HS-27A (cell line): ENCODE measurements at places on chromosomes 11 and 22.
A peak's percentile ranks its signal among the peaks of the same experiment; 100 is the strongest.

GRCh38 chr11:76231121-76231738, 24.9 kb upstream of the WNT11 start:
- DNase-seq: no peak

- no peak for DNase-seq
Observed at GRCh38 chr22:31618057-31618456, 44.0 kb downstream of the PISD start.

DNA sequence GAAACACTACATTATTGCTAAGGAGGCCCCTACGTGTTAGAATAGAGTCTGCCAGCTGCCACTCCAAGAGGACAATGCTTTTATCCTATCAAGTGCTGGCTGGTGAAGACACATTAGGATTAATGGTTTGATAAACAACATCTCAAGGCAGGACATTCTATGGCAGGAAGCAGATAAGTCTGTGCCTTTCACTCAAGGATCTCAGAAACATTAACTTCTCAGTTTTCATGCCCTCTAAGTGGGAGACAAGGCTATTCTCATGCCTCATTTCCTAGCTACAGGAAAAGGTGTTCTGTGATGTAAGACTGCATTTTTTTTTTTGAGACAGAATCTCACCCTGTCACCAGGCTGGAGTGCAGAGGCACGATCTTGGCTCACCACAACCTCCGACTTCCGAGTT, 23.5 kb upstream of the TIMP3 start:
- no peak for DNase-seq

GRCh38 chr11:65416841-65417701, 5.5 kb upstream of the NEAT1 start:
- no peak for DNase-seq

- DNase-seq: no peak
Observed at GRCh38 chr11:133832096-133832990, 13.0 kb downstream of the SPATA19 start.

DNA sequence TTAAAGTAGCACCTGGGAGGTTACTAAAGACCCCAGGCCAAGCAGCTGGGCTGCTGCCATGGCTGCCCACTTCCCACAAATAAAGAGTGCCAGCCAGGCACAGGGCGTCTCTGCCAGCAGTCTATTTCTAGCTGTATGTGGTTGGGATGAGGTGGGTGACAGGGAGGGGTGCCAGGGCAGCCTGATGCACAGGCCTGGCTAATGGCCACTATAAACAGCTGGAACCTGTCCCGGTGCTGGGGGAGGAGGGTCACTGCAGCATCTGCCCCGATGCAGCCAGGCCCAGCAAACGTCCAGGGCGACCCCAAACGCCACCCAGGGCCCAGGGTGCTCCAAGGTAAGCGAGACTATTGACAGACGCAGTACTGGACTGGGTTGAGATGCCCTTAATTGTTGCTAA, 37.4 kb downstream of the SCUBE1 start:
- no peak for DNase-seq

DNA sequence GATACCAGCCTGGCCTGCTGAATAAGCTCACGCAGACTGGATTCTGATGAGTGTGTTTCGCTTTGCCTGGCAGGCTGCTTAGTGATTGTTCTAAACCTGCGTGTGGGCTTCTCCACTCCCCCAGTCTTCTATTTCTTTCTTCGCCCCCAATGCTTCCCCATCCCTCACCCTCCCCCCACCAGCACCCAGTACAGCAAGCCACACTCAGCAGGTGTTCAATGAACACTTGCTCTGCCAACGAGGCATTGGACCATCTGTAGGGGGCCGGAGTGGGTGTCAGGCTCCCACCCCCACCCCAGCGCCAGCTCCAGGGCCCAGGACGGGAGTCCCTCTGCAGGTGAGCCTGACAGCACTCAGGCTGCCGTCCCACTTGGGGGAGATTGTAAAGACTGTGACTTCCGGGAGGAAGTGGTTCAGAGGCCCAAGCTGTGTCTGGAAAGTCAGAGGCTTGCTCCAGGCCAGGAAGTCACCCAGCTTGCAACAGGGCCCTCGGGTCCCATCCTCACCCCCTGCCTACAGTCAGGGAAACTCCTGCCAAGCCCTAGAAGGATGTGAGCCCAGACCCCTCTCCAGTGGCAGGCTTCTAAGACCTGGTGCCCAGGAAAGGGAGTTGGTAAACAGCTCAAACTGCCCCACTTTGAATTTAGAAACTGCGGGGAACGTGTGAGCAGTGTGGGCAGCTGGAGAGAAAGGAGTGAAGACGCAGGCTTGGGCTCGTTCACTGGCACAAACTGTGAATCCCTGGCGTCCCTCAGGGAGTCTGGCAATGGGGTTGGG, 66.3 kb upstream of the PRDM11 start:
- DNase-seq: no peak

DNA sequence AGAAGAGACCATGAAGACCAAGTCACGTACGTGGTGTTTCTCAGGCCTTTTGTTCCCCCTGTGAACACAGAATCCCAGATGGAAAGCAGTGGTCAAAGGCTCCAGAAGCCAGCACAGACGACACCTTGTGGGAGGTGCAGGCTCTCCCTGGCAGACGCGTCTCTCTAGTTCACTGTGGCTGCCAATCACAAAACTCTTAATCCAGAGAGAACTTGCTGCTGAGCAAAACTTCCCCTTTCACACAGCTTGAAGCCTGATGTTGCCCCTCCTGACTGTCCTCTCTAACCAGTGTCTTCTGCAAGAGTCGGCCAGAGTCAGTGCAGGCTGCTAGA, 67.1 kb downstream of the PIWIL3 start:
- DNase-seq: no peak

DNA sequence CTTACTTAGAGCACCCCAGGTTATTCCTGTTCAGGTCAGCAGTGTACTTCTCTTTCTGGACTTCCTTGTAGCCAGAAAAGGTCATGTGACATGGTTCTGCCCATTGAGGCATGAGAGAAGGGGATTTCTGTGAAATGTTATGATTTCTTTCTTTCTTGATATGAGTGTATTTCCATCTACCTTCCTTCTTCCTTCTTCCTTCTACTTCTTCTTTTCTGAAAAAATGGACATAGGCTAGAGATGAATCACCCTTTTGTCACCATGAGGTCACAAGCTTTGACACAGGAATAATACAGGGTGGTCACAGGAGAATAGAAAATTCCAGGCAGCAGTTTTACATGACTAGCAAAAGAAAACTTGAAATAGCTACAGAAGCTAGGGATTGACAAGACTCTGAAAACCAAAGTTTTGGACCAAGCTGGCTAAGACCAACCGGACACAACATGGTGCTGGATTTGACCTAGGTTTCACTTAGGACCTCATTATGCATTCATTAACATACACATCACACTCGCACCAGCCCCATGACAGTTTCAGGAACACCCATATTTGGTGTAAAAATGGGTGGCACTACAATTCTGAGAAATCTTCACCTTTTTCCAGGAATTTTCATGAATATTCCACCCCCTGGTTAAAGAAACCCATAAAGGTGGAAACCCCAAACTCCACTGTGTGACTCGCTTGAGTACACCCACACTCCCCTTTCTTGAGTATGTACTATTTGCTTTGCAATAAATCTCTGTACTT, 21.2 kb upstream of the MAP6 start:
- peak; percentile 15 for DNase-seq

GRCh38 chr22:35114131-35114980, 48.4 kb downstream of the ISX start:
- DNase-seq: no peak

- DNase-seq: no peak
Observed at GRCh38 chr11:30560206-30561106, 25.7 kb downstream of the MPPED2 start.

DNA sequence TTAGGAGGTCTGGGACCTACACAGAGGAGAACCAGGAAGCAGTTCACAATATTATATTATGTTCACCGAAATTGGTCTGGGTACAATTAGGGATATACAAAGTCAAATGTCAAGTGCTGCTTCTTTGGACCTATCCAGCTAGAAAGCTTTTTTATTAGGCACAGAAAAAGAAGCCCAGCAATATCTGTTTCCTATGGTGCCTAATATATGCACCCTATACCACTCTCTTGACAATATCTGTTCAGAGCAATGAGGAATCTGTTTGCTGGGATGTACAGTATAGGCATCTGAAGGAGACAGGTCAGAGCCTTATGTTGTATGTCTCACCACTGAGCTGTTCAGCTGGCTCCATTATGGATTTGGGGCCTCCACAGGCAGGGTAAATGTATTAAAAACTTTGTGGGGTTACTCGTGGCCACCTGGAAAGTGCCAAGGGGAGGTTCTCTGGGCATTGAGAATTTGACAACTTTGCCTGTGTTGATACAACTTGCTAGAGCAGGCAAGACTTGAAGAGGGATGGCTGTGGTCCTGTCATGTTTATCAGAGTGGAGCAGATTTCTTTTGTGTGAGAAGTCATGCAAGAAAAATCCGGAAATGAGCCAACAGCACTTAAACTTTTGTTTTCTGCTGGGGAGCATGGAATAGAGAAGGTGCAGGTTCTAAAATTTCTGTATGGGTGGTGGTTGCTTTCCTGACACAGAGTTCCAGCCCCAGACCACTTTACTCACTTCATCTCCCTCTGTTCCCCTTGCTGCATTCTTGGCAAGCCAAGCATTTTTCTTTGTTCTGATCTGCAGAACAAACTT, 10.1 kb downstream of the STIM1 start:
- no peak for DNase-seq

- no peak for DNase-seq
Observed at GRCh38 chr11:9577556-9577955, 4.1 kb downstream of the WEE1 start.

GRCh38 chr11:73192272-73192671, 25.8 kb upstream of the P2RY2 start:
- no peak for DNase-seq

- no peak for DNase-seq
Observed at GRCh38 chr11:111361052-111361801, 17.8 kb downstream of the POU2AF1 start.

GRCh38 chr22:26931471-26931870, 274.1 kb downstream of the MIAT start:
- no peak for DNase-seq

DNA sequence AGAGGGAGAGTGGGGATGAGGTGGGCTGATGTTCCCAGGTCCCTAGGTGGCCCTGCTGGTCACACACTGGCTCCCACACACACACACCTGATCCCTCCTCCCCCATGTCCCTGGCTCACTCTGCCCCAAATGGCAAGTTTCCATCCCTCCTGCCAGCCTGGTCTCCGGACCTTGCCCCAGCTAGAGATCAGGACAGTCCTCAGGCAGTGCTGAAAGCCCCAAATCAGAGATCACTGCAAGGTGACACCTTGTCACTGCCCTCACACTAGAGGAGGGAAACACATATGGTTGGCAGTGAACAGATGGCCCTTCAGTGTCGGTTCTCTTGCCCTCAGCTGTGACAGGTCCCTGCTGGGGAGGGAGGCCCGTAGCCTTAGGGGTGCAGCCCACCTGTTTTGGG, 7.6 kb downstream of the TMPRSS5 start:
- DNase-seq: no peak

- DNase-seq: no peak
Observed at GRCh38 chr22:49017482-49018329, 810.0 kb downstream of the BRD1 start.

- no peak for DNase-seq
Observed at GRCh38 chr11:94636388-94636949, 69.3 kb downstream of the PIWIL4 start.

GRCh38 chr11:132312161-132312560, 941.7 kb downstream of the NTM start:
- peak; percentile 26 for DNase-seq

DNA sequence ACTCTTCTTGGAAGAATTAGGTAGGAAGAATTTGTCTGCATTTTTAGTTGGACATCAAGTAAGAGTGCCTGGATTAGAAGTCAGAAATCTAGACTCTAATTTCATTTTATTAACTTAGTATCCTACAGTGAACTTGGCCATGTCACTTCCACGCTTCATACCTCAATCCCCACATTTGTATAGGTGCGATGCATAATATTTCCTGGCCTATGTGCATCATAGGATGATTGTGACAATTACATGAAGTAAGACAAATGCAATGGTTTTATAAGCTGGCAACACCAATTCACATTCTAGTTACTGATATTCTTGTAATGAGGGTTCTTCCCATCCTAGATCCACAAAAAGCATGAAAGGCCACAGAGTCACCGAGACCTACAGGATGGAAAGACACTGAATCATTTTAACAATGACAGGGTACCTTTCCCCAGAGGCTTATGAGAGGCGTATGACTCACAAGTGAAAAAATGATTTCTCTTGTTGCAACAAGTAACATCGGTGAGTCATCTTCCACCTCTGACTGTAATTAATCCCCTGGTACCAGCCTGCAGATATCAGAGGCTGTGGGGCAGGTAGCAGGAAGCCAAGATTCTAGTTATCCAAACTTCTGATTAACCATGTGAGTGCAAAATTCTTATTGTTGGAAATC, 56.0 kb upstream of the OR5AK2 start:
- no peak for DNase-seq

- DNase-seq: no peak
Observed at GRCh38 chr11:116651737-116652237, 121.0 kb downstream of the BUD13 start.

DNA sequence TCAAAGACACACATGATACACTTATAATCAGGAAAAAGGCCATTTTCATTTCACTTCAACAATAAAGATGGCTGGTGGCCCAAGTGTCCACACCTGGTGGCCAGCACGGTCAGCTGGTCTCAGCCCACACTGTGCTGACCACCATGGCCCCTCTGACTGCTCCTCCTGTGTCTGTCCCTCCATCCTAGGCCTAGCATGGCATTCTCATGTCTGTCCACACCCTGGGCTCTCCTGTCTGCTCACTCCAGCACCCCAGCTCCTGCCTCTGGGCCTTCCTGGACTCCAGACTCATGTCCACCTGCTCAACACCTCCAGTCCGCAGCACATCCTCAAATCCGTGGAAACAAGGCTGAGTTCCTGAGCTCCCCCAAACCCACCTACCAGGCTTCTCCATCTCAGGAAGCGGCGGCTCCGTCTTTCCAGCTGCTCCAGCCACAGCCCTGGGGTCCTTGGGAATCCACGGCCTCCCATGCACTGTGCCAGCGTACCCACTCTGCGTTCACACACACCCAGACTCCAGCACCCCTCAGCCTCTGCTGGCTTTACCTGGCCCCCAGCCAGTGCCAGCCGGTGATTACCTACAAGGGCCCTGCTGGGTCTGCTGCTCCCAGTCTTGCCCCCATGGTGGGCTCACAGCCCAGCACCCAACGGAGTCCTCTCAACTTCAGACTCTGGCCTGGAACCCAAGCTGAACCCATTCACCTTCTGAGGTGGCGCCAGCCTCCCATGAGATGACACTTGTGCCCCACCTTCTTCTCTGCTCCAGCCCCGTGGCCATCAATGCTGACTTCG, 13.9 kb downstream of the SIRT3 start:
- DNase-seq: no peak

- DNase-seq: no peak
Observed at GRCh38 chr11:106295974-106296373, 218.5 kb downstream of the AASDHPPT start.

GRCh38 chr11:34067383-34068065, 16.0 kb downstream of the CAPRIN1 start:
- no peak for DNase-seq

- DNase-seq: no peak
Observed at GRCh38 chr22:19970031-19970478, 28.4 kb upstream of the TXNRD2 start.

DNA sequence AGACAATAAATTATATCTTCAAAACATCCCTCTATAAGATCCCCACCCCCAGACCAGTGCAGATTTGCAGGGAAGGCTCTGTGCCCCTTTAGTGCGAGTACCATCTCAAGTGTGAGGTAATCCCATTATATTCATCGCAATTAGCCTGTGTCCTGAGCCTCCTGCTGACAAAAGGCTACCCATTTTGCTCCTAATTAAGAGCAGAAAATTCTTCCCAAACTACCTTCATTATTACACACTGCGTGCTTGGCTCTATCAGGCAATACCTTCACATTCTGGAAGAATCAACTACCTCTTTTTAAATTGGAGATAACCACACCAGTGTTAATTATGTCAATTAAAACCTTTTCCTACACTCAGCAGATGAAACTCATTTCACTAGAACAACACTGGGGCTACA, 1133.4 kb upstream of the CCDC90B start:
- DNase-seq: no peak
